OCI-M1 (cell line): ENCODE measurements at places on chromosomes 16 and 17.

- peak; percentile 71 for DNase-seq
Observed at GRCh38 chr17:68777243-68777855, 176.2 kb upstream of the FAM20A start.

GRCh38 chr16:48126801-48127644 is 28.8 kb downstream of the ABCC12 start:
- no peak for DNase-seq

DNA sequence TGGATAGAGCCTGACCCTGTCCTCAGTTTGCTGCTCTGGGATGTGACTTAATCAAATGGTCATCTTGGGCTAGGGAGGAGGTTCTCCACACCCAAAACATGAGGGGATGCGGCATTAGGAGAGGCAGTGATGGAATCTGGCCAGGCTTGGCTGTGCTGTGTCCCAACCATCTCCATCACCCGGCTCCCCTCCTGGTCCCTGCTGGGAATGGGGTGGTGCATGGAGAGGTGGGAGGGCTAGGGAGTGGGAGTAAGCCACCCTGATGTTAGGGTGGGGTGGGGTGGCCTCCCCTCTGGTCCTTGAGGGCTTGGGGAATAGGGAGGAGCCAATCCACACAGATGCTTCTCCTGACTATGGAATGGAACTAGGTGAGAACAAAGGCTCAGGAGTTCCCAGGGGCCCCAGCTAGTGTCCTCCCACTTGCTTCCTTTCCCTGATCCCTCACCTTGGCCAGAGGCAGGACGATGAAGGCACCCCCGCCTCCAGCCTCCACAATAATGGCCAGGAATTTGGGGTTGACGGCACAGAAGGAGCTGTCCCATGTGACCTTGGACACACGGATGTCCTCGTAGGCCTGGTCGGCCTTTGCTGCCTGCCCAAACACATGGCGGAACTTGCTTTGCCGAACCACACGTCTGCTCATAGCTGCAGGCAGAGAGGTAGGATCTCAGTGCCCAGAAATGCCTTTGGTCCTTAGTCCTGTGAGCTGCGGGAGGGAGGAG is 1.8 kb downstream of the CORO6 start:
- DNase-seq, result no peak

GRCh38 chr16:2163211-2163881 is 7.8 kb downstream of the TRAF7 start:
- DNase-seq, result no peak

DNA sequence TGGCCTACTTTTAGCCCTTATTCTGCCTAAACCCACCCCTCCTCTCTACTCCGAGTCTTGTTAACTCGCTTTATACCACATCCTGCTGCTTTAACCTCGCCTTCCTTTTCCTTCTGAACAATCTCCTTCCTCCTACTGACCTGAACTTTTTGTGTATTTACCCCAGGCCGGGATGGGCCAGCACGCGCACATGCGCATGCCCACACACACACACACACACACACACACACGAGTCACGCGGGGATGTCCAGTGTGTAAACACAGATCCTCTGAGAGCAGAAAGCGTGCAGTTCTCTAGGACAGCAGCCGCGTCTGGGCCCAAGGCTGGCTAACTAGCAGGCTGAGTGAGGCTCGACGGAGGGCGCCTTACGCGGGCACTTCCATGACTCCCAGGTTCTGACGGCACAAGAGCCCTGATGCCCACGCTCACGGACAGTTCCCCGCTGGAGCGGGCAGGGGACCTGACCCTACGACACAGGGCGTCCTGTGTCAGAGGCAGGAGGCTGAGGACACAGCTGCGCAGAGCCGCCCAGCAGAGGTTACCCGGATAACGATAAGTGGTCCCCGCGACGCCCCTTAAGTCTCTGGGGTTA is 610 bp downstream of the PIK3R5 start:
- peak; percentile 50 for DNase-seq

DNA sequence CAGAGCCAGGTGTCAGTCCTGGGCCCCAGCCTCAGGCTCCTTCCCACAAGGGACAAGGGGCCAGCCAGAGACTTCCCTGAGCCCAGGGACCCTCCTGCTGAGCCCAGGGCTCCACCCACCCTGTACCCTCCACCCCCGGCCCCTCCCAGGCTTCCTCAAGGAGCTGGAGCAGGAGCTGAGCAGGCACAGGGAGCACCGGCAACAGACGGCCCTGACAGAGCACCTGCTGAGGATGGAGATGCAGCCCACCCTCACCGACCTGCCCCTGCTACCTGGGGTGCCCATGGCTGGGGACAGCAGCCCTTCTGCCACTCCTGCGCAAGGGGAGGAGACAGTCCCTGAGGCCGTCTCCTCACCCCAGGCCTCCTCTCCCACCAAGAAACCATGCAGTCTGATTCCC is 4.5 kb downstream of the SCRN2 start:
- DNase-seq, result no peak
